ENCODE measurements at places on chromosomes 1 and 21. TPM values are rescaled to one million over a fixed set of nuclear protein-coding genes. Genes with fewer than 3 reads are reported as not detected.

VAMP4 gene
- total RNA-seq = 7.4 TPM

RGSL1 gene
- not detected for total RNA-seq

CD34 gene
- not detected for total RNA-seq

ERICH3 gene
- total RNA-seq = not detected

DUSP23 gene
- total RNA-seq = 31.0 TPM
